Frontal cortex (tissue), 4 donors: ENCODE measurements at places on chromosomes 2 and 18. TPM values are rescaled to one million over a fixed set of nuclear protein-coding genes. Genes with fewer than 3 reads are reported as not detected.

- no peak for DNase-seq
These were observed 84.2 kb upstream of the ID2 start for GRCh38 chr2:8597559-8598225.

GRCh38 chr2:54611830-54612545 lies 111.5 kb upstream of the EML6 start:
- DNase-seq, result no peak

Gene CD302
- 1.6 TPM for total RNA-seq

DNA sequence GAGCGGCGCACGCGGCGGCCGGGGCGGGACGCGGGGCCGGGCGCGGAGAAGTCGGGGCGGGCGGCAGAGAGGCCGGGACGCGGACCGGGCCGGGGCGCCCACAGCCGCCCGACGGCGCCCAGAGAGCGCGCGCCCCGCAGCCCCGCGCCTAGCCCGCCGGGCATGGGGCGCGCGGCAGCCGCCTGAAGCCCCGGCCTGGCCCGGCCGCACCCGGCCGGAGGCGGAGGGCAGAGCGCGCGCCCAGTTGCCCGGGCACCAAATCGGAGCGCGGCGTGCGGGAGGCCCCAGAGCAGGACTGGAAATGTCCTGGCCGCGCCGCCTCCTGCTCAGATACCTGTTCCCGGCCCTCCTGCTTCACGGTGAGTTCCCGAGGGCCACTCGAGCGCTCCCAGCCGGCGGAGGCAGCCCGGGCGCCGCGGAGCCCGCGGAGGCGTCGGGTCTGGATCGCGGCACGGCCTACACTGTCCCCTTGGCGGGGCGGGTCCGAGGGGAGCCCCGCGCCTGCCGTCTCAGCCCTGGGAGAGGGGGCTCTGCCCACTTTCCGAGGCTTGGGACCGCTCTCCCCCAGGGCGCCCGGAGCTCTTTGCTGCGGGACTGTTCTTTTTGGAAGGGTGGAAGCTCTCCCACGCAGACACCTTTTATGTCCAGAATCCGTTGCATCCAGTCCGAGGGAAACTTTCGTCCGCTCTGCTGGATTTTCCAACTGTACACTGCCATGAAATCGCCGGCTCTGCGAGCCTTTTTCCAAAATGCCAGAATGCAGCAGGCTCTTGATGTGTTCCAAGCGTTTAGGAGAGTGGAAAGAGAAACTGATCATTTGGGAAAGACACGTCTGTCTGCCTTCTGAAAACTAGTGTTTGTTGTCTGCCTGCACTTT lies 484 bp downstream of the APCDD1 start:
- no peak for DNase-seq

Gene CYS1
- total RNA-seq, result 0.82 TPM

GRCh38 chr2:216690853-216691741 lies 4.3 kb downstream of the IGFBP5 start:
- DNase-seq, result peak; percentile 60

GRCh38 chr2:37005118-37005868 lies 39.0 kb upstream of the STRN start:
- DNase-seq, result no peak

Gene BOK
- 20.8 TPM for total RNA-seq

Gene SPC25
- 5.3 TPM for total RNA-seq

GRCh38 chr2:231751042-231751815 lies 29.9 kb downstream of the PDE6D start:
- DNase-seq, result no peak

DNA sequence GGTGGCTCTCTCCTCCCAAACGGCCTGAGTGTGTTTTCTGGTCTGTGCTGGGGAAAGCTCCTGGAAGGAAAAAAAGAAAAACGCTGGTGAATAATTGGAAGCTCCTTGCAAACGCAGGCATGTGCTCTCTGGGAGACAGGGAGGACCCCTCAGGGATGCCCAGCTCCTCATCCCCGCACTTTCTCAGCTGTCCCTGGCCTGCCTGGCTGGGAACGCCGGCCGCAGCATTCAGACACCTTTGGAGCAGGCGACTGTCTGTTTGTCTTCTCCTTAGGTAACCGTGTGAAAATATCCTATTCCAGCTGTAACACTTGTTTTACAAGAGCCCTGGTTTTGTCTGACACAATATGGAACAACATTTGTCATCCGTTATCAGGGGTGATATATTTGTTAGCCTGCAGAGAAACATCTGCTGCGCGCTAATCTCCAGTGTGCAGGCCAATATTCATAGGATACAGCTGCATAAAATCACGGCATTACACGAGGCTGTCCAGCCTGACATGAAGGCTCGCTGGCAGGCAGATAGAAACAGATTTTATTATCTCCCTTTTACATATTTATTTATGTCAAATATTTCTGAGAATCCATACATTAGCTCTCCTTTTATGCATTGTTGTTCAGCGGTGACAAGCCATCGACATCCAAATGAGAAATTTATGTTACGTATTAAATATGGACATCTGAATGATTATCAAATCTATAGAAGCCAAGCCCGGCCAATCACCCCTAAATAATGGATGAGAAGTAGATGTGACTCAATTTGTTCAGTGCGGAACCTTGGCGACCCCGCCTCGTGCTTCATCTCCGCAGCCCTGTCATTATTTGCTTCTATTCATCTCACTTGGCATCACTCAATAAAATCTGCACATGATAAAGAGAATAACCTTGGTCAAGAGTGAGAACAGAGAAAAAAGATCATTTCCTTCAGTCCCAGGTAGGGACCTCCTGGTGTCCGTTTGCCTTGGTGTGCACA lies 675.1 kb upstream of the SALL3 start:
- DNase-seq, result no peak

DNA sequence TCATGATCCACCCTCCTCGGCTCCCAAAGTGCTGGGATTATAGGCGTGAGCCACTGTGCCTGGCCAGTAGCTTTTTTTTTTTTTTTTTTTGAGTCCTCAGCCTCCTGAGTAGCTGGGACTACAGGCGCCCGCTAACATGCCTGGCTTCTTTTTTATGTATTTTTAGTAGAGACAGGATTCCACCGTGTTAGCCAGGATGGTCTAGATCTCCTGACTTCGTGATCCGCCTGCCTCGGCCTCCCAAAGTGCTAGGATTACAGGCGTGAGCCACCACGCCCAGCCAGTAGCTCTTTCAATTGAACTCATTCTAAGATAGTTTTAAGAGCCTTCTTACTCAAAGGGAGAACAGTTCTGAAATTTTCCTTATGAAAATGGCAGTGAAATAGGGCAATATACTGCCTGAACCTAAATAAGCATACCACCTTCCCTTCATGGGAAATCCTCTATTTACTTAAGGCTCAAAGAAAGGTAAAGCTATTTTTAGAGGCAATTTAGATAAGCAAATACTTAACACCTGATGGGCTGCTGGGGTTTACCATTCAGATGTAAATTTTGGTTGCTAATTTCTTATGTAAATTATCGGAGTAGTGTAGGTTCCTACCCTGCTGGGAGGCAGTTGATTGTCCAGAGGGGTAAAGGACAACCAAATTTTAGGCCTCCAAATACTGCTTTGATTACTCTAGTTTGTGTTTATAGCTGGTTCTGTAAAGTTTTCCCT lies 144.7 kb downstream of the GREB1L start:
- no peak for DNase-seq

GRCh38 chr2:150581717-150582472 lies 94.4 kb upstream of the RND3 start:
- no peak for DNase-seq

GRCh38 chr18:30406728-30407127 lies 635.8 kb downstream of the DSC3 start:
- no peak for DNase-seq

Gene VAMP8
- total RNA-seq, result 0.82 TPM

- no peak for DNase-seq
These were observed 417.5 kb downstream of the NUP35 start for GRCh38 chr2:183541766-183542165.

- DNase-seq, result no peak
These were observed 42.6 kb upstream of the CHST9 start for GRCh38 chr18:27227721-27228120.

Gene CERKL
- total RNA-seq, result 1.6 TPM

DNA sequence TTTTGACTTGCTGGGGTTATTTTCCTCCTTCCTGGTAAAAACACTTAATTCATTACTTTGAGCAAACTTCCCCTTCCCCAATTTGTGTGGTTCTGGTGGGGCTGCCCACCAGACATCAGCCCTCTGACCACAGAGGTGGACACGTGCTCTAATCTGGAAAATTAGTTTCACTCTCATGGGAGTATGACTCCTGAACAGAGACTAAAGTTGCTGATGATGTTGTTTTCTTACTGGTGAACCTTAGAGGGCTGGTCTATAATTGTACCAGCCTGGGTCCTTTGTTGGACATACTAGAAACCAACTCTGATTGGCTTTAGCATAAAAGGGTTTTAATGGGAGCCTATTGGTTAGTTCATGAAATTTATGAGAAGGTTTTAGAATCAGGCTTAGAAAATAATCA lies 54.1 kb upstream of the ACYP2 start:
- no peak for DNase-seq

- DNase-seq, result no peak
These were observed 30.1 kb upstream of the PNO1 start for GRCh38 chr2:68127358-68128242.

Gene GLI2
- 0.41 TPM for total RNA-seq

GRCh38 chr2:22817197-22817596 lies 567.8 kb upstream of the KLHL29 start:
- no peak for DNase-seq

DNA sequence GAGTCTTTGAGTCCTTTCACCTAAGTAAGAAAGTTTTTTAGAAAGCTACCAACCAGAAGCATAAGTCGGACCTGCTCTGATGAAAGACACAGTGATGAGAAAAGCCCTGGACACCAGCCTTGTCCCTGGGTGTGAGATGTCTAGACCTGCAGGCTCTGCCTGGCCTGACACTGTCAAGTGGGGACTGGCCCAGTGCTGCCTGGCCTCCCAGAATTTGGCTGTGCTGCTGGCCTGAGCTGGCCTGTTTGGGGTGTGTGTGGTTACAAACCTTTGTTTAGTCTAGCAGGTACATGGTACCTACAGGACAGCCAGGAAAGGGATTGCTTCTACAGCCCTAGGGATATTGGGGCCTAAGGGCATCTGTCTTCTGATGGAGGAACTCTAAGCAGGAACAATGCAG lies 48.3 kb downstream of the ASB1 start:
- no peak for DNase-seq

Gene NEURL3
- total RNA-seq, result not detected

Gene DBI
- total RNA-seq, result 31.8 TPM

DNA sequence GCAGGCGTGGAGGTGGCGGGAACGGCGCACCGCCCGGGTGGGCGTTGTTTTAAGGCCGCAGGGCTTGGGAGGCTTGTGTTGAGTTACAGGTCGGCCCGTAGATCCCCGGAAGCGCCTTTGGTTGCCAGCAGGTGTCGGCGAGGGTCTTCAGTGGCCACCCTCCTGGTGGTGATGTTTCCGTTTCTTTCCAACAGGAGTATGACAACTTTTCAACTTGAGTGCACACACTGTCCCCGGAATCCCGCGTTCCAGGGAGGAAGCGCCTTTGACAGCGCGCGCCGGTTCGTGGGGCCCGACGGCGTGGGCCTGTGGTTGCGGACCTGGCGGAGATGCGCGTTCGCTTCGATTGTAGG lies 1.0 kb upstream of the HDAC4 start:
- no peak for DNase-seq

Gene OTOS
- total RNA-seq, result 0.41 TPM

- DNase-seq, result no peak
These were observed 351.0 kb downstream of the PIK3C3 start for GRCh38 chr18:42305869-42306593.

- no peak for DNase-seq
These were observed 26.4 kb upstream of the MRPL19 start for GRCh38 chr2:75619956-75620740.

Gene SERPINB10
- 0.41 TPM for total RNA-seq

DNA sequence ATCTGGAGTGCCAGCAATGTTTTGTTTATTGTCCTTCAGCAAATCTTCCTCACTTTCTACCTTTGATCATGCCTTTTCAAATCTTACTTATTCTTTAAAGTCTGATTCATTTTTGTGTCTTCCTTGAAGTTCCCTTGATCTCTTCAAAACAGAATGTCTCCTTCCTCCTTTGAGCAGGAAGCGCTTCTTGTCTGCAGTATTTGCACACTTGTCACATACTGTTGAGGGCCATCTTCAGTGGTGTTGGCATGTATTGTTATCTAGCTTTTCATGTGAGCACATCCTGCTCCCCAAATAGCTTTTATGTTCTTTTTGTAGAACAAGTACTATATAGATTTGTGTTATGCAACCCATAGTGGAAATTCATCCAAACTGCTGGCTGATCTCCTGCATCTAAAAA lies 5.9 kb upstream of the CERS6 start:
- no peak for DNase-seq

DNA sequence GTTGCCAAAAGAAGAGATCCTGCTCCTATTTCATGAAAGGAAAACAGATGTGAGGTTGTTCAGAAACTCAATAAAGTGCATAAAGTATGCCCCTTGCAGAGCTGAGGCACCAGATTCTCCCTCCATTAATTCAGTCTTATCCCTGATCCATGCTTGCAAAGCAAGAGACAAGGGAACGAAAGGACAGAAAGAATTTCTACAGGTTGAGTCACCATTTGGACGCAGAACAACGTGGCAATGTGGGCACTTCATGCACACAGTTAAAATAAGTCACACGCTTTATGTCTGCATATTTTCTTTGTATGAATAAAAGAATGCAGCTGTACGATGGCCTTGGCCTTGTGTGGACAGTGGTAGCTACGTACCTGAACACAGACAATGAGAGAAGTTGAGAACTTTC lies 321.7 kb upstream of the REV1 start:
- DNase-seq, result no peak

Gene SNTG2
- 4.5 TPM for total RNA-seq

GRCh38 chr2:74368499-74368898 lies 11.6 kb downstream of the DCTN1 start:
- DNase-seq, result no peak

- peak; percentile 26 for DNase-seq
These were observed 1.1 kb upstream of the BOLL start for GRCh38 chr2:197786010-197786877.

GRCh38 chr2:64652231-64653108 lies 1.2 kb downstream of the SERTAD2 start:
- DNase-seq, result peak; percentile 25

Gene GPC1
- 38.7 TPM for total RNA-seq

Gene PRKAG3
- total RNA-seq, result not detected

Gene ZNF407
- 22.0 TPM for total RNA-seq

DNA sequence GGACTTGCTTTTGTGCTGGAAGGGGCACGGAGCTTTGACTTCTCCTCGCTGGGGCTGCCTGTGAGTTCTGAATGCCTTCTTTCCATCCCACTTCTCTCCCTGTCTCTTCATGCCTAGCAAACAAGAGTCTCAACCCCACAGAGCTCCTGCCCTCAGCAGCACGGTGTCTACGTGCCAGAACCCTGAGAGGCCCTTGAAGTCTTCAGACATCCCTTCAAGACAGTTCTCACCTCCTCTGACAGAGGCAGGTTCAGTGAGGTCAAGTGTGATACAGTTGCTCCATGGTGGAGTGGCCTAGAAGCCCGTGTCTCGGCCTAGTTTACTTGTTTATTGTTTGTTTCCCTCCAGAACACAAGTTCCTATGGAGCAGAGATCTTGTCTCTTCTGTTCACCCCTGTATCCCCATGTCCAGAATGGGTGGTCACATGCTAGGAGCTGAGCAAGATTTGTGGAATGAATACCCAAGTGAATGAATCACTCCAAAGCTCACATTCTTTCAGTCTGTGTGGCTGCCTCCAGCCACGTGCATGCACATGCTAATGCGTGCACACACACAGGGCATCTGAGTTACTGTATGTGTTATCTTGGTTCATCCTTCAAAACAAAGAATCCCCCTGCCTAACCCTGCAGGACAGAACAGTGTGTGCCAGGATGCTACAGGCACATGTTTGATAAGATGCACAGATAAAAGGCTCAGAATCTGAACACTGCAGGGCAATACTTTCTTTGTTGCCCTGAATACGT lies 391.6 kb downstream of the NBAS start:
- DNase-seq, result no peak

GRCh38 chr2:68766376-68766845 lies 31.8 kb downstream of the ARHGAP25 start:
- DNase-seq, result no peak

Gene PIEZO2
- 2.4 TPM for total RNA-seq
